ENCODE measurements at places on chromosomes 7 and 10.

GRCh38 chr10:94038024-94038423 lies 44.3 kb downstream of the PLCE1 start:
- DNase-seq, result no peak

DNA sequence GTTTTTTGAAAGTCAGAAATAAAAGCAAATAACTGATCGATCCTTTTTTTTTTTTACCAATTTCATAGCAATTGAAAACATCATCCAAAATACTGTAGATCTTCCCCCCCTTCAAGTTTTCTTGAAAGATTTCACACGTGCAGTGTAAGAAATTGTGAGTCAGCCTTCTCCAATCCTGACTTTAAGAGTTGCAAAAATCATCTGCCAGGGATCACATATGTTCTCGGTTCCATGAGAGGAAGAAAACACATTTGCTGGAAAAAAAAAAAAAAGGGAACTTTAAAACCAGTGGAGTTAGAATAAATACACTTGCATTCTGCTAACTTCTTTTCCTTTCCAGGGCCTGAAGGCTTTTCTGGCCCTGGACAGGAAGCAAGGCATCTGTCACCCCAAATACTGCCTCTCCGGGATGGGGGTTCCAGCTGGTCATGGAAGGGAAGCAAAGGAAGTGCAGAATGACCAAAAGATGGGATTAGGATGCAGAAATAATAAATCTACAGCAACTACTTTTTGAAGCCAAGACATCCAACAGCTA lies 198.4 kb upstream of the KIAA1217 start:
- DNase-seq, result no peak

DNA sequence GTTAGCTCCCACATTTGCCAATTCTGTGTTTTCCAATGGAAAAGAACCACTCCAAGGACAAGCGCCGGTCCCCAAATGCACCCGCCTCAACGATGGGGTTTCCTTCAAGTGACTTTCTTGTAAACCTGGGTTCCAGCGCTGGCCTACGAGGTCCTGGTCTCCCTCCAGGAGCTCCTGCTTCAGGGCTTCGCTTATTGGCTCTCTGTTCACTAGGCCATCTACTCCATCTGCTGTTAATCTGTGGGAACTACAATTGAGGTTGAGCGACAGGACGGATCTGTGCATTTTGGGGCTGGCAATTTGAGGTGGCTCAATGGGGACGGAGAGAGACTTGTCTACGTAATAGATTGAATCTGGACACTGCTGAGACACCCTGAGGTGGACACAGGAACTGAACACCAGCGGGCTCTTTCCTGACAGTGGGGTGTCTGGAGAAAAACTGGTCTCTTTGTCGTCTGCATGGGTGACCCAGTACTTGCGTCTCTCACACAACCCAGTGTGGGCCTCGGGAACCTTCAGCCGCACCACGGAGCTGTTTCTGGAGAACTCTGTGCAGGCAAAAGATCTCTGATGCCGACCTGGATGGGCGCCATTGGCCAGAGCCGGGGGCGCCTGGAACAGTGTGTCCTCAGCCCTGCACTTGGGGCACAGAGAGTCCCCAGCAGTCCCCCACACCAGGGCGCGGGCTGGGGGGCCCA lies 115.9 kb upstream of the ADAM12 start:
- peak; percentile 19 for DNase-seq

- no peak for DNase-seq
These were observed 74.6 kb upstream of the IKZF1 start for GRCh38 chr7:50229964-50230363.

GRCh38 chr7:57403601-57404342 lies 46.2 kb upstream of the ZNF716 start:
- no peak for DNase-seq

DNA sequence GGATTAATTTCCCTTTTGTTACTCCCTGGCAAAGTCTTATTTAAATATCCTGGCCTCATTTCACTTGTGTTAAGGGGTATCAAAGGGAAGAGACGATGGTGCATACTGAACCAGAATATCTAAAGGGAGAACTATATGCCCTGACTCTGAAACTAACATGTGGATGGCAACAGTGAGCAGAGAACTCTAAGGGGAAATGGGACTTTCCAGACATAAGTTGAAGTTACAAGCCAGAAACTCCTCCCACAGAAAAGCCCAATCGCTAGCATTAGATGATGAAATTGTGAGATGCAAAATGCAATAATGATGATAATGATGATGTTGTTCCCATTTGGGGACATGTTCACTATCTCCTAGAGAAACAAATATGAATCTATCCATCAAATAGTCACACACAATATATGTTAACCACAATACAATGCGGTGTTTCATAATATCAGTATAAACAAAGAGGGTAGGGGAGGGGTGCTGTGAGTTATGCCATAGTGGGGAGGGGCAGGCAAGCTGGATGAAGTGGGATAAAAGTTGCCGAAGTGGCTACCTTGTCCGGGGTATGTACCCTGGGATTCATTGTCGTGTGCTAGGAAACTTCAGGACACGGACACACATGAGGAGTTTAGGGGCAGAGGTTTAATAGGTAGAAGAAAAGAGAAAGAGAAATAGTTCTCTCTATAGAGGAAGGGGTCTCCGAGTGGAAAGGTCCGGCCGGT lies 37.1 kb downstream of the TMEM229A start:
- DNase-seq, result no peak

GRCh38 chr7:105580022-105580740 lies 1.1 kb downstream of the EFCAB10 start:
- DNase-seq, result no peak

- DNase-seq, result no peak
These were observed 1.8 kb upstream of the PRRT4 start for GRCh38 chr7:128363261-128363721.

- no peak for DNase-seq
These were observed 23.4 kb downstream of the ZPBP start for GRCh38 chr7:50069613-50070012.

GRCh38 chr7:35823440-35823839 lies 22.6 kb downstream of the SEPTIN7 start:
- no peak for DNase-seq

DNA sequence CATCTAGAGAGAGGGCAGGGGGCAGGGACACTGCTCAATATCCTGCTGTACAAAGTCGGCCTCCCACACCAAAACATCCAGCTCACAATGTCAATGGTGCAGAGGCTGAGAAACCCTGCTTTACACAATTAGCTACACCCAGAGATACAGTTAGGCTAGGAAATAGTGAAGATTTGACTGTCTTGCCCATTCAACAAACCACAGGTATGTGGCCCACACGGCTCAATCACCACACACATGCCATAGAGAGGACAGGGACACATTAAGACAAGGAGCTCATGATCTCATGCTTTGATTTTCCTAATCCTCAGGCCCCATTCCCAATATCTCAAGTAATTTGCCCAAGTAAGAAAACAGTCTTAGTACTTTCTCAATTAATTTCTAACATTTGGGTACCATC lies 110.4 kb downstream of the OSBPL3 start:
- no peak for DNase-seq

DNA sequence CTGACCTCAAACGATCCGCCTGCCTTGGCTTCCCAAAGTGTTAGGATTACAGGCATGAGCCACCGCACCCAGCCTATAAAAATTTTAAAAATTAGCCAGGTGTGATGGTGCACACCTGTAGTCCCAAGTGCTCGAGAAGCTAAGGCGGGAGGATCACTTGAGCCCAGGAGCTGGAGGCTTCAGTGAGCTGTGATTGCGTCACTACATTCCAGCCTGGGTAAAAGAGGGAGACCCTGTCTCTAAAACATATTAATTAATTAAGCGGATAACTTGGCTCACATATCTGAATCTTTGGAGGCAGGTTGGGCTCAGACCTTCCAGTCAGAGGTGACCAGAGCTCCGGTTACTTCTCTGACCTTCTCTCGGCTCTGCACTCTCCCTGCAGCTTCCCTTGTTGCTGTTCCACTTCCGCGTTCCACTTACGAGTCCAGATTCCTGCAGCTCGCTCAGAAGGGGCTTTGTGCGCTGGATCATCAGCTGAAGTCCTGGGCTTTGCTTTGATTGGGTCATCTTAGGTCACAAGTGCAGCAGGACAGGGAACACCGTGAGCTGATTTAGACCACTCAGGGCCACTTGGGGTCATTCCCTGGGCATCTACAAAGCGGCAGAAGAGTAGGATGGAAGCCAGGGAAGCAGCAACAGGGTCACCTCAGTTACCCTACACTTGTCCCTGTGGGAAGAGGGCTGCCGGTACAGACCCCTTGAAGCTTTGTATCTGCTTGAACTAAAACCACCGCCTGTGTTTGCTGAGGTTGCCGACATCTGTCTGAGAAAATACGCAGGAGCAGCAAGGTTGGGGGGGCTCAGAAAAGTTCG lies 2.0 kb upstream of the ARPC1B start:
- DNase-seq, result no peak

DNA sequence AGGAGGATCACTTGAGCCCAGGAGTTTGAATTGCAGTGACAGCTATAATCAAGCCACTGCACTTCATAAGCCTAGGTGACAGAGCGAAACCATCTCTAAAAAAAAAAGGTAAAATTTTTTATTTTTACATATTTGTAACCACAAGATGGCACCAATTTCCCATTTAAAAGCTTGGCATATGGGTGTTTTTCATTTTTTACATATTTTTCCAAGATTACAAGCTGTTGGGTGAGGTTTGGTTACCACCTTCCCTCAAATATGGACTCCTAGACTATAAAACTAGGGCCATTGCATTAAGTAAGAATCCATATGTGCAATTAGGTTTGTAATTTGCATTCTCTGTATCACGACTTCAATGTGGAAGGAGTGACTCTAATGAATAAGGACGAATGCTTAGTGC lies 129.3 kb upstream of the ACBD5 start:
- no peak for DNase-seq

- no peak for DNase-seq
These were observed 153.0 kb downstream of the SNX13 start for GRCh38 chr7:17787257-17787656.

GRCh38 chr7:154440058-154440457 lies 387.9 kb downstream of the DPP6 start:
- no peak for DNase-seq

- DNase-seq, result no peak
These were observed 58.7 kb upstream of the CFAP46 start for GRCh38 chr10:133001114-133001513.

- no peak for DNase-seq
These were observed 385.7 kb downstream of the TNS3 start for GRCh38 chr7:47196106-47196645.

DNA sequence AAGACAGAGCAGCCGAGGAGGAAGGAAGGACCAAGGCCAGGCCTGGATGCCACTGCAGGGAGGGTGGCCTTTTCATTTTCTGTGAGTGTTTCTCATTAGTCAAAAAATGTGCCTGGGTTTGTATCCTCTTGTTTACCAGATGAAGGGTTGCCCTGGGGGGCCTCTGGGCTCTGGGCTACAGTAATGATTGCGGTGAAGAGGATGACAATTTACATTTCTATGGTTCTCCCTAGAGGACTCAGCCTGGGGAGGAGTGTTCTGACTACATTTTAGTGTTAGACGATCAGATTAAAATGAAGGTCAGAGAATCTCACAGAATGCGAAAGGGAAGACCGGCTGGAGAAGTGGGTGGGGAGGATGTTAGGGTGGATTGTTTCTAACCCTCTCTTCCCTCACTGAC lies 108.0 kb upstream of the KMT2C start:
- no peak for DNase-seq

DNA sequence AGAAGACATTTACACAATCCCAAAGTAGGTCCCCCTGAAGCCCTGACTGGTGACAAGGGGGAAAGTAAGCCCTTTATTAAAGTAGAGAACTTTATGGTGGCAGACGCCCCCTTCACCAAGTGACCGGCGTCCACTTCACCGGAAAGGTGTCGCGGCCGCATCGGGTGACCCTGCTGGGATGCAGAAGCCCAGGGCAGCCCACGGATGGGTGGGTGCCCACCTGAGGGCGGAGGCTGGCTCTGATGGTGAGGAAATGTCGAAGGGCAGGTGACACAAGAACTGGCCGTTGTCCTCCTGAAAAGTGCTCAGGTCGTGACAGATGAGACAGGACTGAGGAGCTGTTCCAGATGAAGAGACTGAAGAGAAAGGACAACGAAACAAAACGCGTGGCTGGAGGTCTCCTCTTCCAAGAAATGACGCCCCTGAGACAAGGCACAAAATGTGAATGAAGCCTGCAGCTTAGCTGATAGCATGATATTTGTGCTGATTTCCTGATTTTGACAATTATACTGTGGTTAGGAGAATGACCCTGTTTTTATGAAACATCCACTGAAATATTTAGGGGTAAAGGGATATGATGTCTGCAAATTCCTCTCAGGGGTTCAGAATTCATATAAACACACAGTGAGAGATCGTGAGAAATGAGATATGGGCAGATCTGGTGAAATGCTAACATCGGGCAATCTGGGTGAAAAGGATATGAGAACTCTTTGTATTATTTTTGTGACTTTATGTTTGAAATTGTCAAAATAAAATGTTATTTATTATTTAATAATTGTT lies 123.9 kb downstream of the PRKAG2 start:
- no peak for DNase-seq

DNA sequence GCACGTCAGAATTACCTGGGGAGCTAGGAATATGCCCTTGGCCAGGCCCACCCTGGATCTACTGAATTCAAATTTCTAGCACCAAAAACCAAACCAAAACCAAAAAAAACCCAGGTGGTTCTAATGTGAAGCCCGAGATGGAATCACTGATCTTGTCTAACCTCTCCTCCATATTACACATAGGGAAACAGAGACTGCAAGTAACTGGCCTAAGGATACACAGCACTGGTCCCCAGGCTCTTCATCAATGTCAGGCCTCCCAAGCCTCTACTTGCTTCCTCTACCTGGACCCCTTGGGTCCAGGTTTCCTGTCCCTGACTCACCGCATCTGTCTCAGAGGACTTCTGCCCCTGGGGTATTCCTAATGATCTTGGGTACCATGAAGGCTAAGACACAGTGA lies 30.7 kb downstream of the ZCCHC24 start:
- no peak for DNase-seq

DNA sequence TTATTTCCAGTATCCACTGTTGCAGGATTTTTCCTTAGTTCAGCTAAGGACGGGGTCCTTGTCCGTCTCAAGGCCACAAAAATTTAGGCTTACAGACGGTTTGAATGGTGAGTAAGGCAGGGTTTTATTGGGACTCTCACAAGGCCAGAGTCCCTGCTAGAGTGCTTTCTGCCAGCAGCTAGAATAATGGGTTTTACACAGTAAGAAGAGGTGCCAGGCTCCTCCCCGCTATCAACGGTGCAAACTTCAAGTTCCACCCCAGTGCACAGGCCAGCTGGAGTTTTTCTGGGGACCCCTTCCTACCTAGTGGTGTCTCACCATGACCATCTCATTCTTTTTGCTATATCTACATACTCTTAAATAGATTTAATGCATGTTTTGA lies 198.5 kb upstream of the KCTD7 start:
- DNase-seq, result no peak

- peak; percentile 9 for DNase-seq
These were observed 24.5 kb upstream of the KLF14 start for GRCh38 chr7:130758429-130759056.

DNA sequence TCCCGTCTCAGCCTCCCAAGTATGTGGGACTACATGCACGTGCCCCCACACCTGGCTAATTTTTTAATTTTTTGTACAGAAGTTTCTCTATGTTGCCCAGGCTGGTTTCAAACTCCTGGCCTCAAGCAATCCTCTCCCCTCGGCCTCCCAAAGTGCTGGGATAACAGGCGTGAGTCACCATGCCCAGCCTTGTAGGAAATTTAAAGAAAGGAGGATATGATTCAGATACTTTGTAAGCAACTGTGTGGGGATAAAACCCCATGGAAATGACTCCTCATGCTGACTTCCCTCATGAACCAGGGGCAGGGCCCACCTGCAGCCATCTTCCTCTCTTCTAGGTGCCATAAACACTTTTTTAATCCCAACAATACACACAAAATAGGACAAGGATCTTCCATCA lies 50.2 kb downstream of the APBB1IP start:
- no peak for DNase-seq

- DNase-seq, result no peak
These were observed 353.4 kb downstream of the TNS3 start for GRCh38 chr7:47228386-47229014.

- DNase-seq, result no peak
These were observed 13.6 kb downstream of the VPS50 start for GRCh38 chr7:93245525-93246432.
